ENCODE measurements at places on chromosomes 3 and 15.
A peak's percentile ranks its signal among the peaks of the same experiment; 100 is the strongest.

GRCh38 chr15:85810075-85810474, 15.3 kb upstream of the KLHL25 start:
- no peak for DNase-seq

DNA sequence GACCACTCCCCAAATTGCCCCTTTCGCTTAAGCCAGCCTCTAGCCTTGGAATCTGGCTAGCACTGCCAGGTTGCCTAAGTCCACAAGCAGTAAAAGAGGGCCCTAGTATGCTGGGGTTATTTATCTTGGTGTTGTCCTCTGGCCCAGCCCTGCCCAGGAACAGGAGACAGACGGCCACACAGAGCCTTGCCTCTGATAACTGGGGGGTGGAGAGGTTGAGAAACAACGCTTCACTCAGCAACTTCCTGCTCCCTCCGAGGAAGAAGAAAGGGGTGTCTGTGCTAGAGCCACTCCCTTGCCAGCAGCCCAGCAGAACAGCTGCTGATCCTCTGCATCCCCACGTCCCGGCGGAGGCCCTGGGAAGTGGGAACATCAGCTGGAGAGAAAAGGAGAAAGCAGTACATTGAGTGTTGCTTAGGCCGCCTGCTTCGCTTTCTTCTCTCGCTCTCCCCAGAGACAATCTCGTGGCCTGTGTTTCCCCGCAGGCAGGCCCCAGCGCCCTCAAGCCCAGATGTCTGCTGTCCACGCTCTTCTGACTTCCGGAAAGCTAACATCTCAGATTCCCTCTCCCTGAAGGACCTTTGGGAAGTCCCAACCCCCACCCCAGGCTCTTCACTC, 22.6 kb upstream of the C3orf70 start:
- DNase-seq: peak; percentile 76

GRCh38 chr3:151112731-151113130, 27.3 kb downstream of the MED12L start:
- no peak for DNase-seq

DNA sequence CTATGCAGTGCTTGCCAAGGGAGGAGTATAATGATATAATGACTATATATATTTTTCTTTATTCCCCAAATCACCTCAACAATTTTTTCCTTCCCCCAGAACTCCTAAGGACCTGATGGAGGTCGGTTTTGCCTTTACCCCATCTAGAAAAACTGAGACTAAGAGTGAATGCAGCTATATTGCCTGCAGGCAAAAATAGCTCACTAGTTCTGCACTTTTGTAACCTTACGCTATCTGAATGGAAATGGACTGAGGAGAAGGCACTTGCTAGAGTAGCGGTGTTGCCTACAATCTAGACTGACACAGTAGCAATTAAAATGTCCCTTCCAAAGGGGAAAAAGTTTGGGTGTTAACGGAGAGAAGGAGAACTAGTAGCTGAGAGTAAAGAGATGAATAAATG, 379.5 kb upstream of the SEMA6D start:
- no peak for DNase-seq

DNA sequence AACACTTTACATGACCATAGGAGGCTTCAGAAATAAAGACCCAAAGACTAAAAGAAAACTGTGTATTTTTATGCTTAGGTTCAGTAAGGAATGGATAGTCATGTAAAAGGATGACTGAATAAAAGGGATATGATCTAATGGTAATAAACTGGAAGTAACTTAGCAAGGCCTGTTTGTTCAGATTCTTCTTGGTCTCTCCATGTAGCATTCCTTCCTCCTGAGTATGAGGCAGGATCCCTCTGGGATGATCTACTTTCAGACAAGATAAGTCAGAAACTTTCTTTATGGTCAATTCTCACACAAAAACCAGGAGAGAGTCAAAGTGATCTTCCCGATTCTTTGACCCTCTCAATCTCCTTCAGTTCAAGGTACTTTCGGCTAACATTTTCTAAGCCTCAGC, 340.8 kb upstream of the DCBLD2 start:
- DNase-seq: no peak

DNA sequence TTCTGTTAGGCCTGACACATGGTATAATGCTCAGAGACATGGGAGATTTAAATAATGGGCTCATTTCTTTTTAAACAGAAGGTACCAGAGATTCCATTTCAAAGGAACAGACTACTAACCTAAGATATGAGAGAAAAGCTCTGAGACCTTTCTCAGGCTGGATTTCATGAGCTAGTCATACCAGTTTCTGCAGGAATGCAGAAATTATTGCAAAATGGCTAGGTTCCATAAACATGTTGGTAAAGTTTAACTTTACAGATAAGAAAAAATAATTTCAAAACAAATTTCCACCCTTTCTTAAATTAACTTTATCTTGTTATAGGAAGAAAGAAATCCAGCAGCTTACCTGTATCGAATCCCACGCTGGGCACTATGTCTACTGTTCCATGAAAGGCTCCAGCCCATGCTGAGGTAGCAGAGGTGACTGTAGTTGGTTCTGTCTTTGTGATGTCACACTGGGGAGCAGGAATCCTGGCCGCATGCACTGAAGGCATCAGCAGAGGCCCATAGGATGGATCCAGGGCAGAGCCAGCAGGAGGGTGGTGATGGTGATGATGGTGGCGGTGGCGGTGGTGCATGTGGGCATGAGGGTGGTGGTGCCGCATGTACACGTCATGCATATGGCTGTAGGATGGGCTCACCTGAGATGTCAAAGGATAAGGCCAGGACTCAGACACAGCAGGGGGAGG, 22.6 kb downstream of the VGLL3 start:
- no peak for DNase-seq

GRCh38 chr3:61541694-61542093, 19.7 kb upstream of the PTPRG start:
- no peak for DNase-seq

GRCh38 chr3:196639483-196640296, at the start of gene NRROS:
NRROS (plus strand) TSS chr3:196639694; CDS start chr3:196654540, 14,846 bp downstream.
- peak; percentile 69 for DNase-seq

DNA sequence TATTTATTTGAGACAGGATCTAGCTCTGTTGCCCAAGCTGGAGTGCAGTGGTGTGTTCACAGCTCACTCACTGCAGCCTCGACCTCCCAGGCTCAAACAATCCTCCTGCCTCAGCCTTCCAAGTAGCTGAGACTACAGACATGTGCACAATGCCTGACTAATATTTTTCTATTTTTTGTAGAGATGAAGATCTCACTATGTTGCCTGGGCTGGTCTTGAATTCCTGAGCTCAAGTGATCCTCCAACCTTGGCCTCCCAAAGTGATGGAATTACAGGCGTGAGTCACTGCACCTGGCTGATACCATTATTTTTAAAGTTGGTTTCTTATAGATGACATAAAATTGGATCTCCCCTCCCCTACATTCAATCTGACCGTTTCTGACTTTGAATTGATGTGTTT, 139.5 kb upstream of the RGMA start:
- DNase-seq: no peak
